ENCODE measurements at places on chromosomes 12 and 14. TPM values are rescaled to one million over a fixed set of nuclear protein-coding genes. Genes with fewer than 3 reads are reported as not detected.
A peak's percentile ranks its signal among the peaks of the same experiment; 100 is the strongest.

DNA sequence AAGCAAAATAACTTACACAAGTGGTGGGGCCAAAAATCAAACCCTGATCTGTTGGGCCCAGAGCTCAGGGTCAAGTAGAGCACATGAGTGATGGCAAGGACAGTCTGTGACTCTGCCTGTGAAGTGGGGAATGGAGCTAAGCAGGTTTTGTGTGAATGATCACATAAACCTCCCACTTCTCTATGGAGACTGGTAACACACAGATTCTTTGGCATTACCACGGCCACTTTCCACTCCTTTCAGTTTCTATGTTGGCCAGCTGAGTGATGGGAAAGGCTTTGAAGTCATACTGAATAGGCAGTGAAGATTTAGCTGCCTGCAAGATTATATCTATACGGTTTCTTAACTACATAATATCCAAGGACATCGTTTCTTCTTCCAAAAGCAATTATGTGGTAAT lies 97.9 kb downstream of the ARMH4 start:
- peak; percentile 3 for DNase-seq

DNA sequence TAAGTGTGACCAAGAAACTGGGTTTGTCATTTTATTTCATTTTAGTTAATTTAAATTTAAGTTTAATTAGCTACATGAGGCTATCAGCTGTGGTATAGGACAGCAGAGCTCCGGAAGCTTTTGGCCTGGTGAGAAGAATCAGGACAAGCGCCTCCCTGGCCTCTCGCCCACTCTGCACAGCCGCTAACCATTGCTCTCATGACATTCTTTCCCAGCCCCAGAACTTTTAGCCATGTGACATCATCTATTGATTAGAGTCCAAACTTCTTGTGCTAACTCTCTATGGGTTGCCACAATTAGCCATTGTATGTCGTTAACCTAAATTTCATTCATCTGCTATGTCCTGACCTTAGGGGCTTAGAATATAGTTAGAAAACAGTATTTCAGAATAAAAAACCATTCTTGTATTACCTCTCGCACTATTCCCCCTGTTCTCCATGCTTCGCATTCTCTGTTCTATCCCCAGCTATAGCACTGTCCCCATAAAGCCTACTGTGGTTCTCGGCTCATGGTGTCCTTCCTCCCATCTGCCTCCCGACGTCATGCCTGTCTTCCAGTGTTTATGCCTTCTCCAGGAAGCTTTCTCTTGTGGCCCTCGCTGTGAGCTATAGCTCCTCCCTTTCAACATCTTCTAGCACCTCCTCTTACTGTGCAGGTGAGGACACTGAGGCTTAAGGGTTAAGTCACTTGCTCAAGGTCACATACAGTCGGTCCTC lies 23.5 kb downstream of the SSH1 start:
- DNase-seq: peak; percentile 75

GRCh38 chr12:131282292-131283080 lies 328.8 kb downstream of the ADGRD1 start:
- DNase-seq: no peak

GRCh38 chr12:6996040-6996441 lies 22.2 kb downstream of the LPCAT3 start:
- DNase-seq: no peak

DNA sequence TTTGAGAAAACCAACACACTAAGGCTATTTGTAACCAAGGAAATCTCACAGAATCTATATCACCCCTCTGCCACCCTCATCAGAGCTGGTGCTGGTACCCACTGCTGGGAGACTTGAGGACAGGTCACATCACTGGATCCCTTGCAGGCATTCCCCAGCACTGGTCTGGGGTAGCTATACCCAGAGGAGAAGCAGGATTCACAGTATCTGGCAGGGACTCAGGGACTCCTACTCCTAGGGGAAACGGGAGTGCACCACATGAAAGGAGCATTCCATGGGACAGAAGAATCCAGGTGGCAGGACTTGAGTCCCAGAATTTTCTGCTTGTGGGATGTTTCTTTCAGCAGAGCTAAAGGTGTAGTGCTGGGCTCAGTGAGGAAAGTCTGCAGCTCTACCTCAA lies 223.2 kb downstream of the ADGRD1 start:
- no peak for DNase-seq

GRCh38 chr12:123139926-123140675 lies 10.8 kb downstream of the PITPNM2 start:
- DNase-seq: no peak

DNA sequence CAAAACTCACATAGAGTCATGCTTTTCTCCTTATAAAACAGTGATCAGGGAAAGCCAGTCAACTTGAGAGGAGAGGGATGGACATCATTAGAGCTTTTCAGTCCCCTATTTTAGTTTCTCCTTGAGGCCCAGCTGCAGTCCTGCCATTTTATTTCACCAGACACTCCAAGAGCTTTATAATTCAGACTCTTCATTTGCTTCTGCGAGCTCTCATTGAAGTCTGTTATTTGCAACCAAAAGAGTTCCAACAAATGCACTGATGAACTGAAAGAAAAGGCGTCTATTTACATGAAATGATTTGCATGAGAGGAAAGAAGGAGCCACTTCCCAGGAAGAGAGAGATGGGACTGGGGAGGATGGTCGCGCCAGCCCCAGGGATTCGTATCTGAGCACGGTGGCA lies 86.8 kb downstream of the NDUFA12 start:
- no peak for DNase-seq

LRFN5 gene
- 9.6 TPM for polyA plus RNA-seq

WBP11 gene
- 67.1 TPM for polyA plus RNA-seq

SLC7A8 gene
- 4.2 TPM for polyA plus RNA-seq

RNASE3 gene
- not detected for polyA plus RNA-seq

LAG3 gene
- 0.70 TPM for polyA plus RNA-seq

TEX22 gene
- polyA plus RNA-seq: 0.11 TPM

RTL1 gene
- polyA plus RNA-seq: 47.2 TPM

MMP17 gene
- 5.7 TPM for polyA plus RNA-seq

SPSB2 gene
- polyA plus RNA-seq: 4.6 TPM

C3AR1 gene
- polyA plus RNA-seq: 5.8 TPM
